ENCODE measurements at places on chromosomes 16 and 17. TPM values are rescaled to one million over a fixed set of nuclear protein-coding genes. Genes with fewer than 3 reads are reported as not detected.

KRTAP17-1 gene
- total RNA-seq: not detected

ZFPM1 gene
- total RNA-seq: 19.5 TPM

GRCh38 chr16:68047987-68048386 lies 24.9 kb downstream of the DUS2 start:
- H3K27me3 ChIP-seq: no peaks in the 10 kb centered on the region
- no peak overlapping the region for H3K4me3 ChIP-seq
- H3K4me1 ChIP-seq: no peaks in the 10 kb centered on the region

DNA sequence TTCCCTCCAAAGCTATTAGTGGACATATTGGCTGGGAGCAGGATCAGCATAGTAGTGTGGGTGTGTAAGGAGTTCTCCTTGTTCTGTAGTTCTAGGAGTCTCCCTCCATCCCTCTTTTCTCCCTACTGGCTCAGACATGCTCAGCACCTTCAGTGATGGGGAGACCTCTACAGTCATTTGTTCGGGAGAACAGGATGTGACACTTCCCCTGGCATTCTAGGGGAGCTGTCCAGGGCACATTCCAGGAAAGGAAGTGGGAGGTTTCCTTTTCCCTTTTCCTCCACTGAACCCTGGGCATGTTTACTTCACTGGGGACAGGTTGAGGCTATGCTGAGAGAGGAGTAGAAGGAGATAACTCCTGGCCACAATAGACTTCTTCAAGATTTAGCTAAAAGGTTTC lies 86.5 kb downstream of the MYH13 start:
- H3K4me1 ChIP-seq: no peaks in the 10 kb centered on the region
- H3K27me3 ChIP-seq: no peaks in the 10 kb centered on the region
- H3K4me3 ChIP-seq: no peak overlapping the region
- H3K27ac ChIP-seq: no peak overlapping the region
- no peaks in the 10 kb centered on the region for H3K36me3 ChIP-seq

ZBTB4 gene
- 64.1 TPM for total RNA-seq

DNA sequence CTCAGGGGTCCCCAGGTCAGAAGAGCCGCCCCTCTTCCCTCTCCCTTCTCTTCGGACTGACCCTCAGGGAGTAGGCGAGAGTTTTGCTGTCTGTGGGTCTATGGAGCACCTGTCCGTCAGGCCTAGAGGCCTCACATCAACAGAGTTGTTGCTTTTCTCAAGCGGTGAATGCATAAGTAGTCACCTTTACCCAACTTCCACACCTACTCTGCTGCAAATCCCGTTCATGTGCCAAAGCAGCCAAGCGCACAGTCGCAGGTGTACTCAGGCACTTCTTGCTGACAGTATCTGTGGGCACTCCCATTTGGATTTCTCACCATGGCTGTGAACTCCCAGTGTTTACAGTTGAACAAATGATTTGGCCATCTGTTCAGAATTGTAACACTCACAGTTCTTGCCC lies 4.0 kb upstream of the FA2H start:
- no peaks in the 10 kb centered on the region for H3K4me1 ChIP-seq
- H3K27ac ChIP-seq: no peak overlapping the region
- no peak for DNase-seq
- no peak overlapping the region for H3K4me3 ChIP-seq

NUPR1 gene
- total RNA-seq: not detected

GRCh38 chr17:1574697-1575471 lies 12.3 kb upstream of the PITPNA start:
- no peaks in the 10 kb centered on the region for H3K36me3 ChIP-seq
- H3K27ac ChIP-seq: no peak overlapping the region
- no peak overlapping the region for H3K4me3 ChIP-seq
- H3K4me1 ChIP-seq: no peaks in the 10 kb centered on the region

DNA sequence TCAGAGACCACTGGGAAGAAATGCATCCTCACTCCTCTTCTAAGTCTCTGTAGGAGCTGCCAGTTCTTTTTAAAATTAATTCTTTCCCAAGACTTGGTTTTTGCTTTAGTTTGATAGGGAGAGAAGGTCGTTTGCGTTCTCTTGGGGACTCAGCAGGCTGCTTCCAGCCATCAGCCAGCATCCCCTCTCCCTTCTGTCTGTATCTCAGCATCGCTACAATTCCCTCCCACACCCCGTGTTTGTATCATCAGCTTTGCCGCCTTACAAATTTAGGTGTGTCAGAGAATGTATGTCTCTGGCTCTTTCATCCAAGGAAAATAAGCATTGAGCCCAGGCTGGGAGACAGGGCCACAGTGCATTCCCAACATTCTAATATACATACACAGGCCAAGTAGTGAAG lies 5.4 kb downstream of the HOXB6 start:
- H3K4me3 ChIP-seq: no peak overlapping the region
- peaks cover 26% of the 10 kb centered on the region for H3K4me1 ChIP-seq
- H3K27ac ChIP-seq: no peak overlapping the region
- no peak for DNase-seq
- no peaks in the 10 kb centered on the region for H3K36me3 ChIP-seq
- H3K27me3 ChIP-seq: peaks cover 59% of the 10 kb centered on the region

MYOCD gene
- total RNA-seq: not detected

NF1 gene
- 24.9 TPM for total RNA-seq

DNA sequence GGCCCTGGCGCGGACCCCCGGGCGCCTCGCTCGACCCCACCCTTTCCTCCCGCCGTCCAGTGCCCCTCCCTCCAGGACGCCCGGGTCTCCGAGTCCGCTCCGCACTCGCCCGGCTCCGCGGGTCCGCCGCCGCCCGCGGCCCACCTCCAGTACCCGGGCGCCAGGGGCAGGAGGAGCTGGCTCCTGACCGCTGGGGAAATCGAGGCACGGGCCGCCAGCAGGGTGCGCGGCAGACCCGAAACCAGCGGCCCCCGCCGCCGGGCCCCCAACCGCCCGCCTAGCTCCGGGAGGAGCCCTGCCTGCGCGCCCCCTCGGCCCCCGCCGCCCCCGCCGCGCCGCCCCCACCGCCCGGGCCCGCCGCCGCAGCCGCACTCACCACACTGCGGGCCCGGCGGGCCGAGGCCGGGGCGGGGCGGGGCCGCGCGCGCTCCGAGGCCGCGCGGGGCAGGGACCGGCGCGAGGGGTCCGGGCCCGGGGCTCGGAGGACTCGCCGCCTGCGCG lies 333 bp downstream of the MAFG start:
- H3K4me3 ChIP-seq: peak overlapping the region; percentile 58
- peaks cover 1% of the 10 kb centered on the region for H3K36me3 ChIP-seq
- peaks cover 31% of the 10 kb centered on the region for H3K4me1 ChIP-seq
- DNase-seq: no peak
- H3K27me3 ChIP-seq: peaks cover 13% of the 10 kb centered on the region
- peak overlapping the region; percentile 71 for H3K27ac ChIP-seq

MT1E gene
- total RNA-seq: 0.57 TPM

DNA sequence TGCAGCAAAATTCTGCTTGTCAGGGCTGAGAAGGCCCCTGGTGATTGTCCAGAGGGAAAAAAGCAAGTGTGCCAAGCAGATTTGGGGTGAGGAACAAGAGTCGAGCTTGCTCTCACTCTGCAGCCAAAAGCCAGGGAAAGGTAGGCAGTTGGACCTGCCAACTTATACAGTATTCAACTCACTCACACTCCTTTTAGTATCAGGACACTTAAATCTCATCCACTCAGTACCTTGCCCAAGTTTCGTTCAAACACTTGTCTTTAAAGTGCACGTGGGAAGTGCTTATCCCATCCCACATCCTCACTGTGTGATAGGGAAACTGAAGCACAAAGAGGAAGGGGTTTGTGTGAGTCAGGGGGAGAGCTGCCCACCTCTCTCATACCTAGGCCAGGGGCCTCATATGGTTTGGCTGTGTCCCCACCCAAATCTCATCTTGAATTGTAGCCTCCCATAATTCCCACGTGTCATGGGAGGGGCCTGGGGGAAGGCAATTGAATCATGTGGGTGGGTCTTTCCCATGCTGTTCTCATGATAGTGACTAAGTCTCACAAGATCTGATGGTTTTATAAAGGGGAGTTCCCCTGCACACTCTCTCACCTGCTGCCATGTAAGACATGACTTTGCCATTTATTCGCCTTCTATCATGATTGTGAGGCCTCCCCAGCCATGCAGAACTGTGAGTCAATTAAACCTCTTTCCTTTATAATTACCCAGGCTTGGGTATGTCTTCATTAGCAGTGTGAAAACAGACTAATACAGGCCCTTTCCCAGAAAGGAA lies 25.6 kb upstream of the CES5A start:
- no peak for DNase-seq
- H3K36me3 ChIP-seq: no peaks in the 10 kb centered on the region
- H3K4me3 ChIP-seq: no peak overlapping the region
- H3K4me1 ChIP-seq: no peaks in the 10 kb centered on the region
- no peak overlapping the region for H3K27ac ChIP-seq

GRCh38 chr17:26792486-26792885 lies 501.4 kb upstream of the WSB1 start:
- no peak overlapping the region for H3K4me3 ChIP-seq
- no peaks in the 10 kb centered on the region for H3K27me3 ChIP-seq
- H3K4me1 ChIP-seq: no peaks in the 10 kb centered on the region
- no peak for DNase-seq
- no peaks in the 10 kb centered on the region for H3K36me3 ChIP-seq
- no peak overlapping the region for H3K27ac ChIP-seq

- no peak for DNase-seq
- H3K4me3 ChIP-seq: no peak overlapping the region
- no peak overlapping the region for H3K27ac ChIP-seq
- no peaks in the 10 kb centered on the region for H3K27me3 ChIP-seq
These were observed 14.5 kb upstream of the WDR45B start for GRCh38 chr17:82662711-82663261.

DNA sequence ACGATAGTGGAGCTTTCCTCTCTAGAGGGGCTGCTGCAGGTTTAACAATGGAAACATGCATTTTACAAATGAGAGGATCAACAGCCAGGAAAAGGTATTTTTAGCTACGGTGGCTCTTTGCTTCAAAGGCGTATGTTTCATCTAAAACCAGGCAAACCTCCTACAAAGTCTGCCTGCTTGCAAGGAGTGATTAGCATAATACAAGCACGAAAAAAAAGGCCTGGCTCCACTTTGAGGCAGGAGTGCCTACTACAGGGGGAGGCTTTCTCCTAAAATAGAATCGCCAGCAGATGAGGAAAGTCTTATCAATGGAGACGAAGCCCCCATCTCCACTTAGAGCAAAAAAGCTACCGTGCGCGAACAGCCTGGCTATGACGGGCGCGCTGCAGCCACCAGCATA lies 27.1 kb upstream of the MTSS2 start:
- H3K36me3 ChIP-seq: no peaks in the 10 kb centered on the region
- H3K4me1 ChIP-seq: no peaks in the 10 kb centered on the region
- H3K27me3 ChIP-seq: no peaks in the 10 kb centered on the region

DNA sequence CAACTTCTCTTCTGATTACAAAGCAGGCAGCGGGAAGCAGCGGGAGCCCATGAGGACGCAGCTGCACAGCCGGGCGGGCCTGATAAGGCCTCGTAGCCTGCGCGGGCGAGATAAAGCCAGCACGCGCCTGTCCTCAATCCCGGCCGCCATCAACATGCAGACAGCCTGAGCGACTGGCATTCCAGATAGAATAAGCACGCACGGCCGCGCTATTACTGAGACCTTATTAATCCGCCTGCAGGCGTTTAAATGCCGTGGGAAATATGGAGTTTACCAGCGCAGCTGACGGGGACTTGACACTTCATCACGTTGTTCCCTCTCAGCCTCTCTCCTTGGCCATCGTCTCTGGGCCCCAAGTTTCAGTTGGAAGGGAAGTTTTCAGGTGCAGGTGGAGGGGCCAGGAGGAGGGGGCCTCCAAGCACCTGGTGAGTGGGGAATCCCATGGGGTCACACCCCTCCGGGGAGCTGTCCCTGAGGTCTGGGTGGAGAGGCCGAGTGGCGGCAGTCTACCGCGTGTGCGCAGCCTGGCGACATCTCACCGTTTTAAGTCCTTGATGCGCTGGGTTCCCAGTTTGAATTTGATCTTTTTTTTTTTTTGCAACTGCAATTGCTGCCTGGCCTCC lies 27.3 kb upstream of the CBFA2T3 start:
- H3K4me1 ChIP-seq: no peaks in the 10 kb centered on the region
- no peak overlapping the region for H3K27ac ChIP-seq
- DNase-seq: no peak
- no peaks in the 10 kb centered on the region for H3K36me3 ChIP-seq
- H3K27me3 ChIP-seq: no peaks in the 10 kb centered on the region
- no peak overlapping the region for H3K4me3 ChIP-seq

TVP23B gene
- 31.2 TPM for total RNA-seq

NOTUM gene
- 0.38 TPM for total RNA-seq

DNA sequence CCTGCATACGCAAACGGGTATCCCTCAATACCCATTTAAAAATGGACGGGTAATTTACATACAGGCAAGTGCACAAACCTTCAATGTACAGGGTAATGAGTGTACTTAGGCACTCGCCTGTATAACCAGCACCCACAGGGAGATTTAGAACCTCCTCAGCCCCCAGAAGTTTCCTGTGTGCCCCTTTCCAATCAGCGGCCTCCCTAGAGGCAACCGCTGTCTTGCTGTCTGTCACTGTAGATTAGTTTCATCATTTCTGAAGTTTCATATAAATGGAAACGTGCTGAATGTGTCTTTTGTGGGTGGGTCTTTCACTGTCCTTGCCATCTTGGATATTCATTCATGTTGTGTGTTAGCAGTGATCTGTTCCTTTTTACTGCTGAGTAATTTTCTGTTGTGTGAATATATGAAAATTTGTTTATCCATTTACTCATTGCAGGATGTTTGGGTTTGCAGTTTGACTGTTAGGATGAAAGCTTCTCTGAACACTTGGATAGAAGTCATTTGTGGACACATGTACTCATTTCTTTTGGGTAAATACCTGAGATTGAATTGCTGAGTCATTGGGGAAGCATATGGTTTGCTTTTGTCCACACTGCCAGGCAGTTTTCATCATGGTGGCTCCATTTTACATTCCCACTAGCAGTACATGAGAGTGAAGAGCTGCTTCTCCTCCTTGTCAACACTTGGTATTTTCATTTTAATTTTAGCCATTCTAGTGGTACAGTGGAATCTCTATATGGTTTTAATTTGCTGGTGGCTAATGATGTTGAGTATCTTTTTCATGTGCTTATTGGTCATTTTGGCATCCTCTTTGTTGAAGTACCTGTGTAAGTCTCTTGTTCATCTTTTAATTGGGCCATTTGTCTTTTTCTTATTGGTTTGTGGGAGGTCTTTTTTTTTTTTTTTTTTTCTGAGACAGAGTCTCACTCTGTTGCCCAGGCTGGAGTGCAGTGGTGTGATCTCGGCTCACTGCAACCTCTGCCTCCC lies 2.1 kb upstream of the ADCY7 start:
- H3K4me1 ChIP-seq: peaks cover 33% of the 10 kb centered on the region
- H3K27me3 ChIP-seq: no peaks in the 10 kb centered on the region
- DNase-seq: no peak

DNA sequence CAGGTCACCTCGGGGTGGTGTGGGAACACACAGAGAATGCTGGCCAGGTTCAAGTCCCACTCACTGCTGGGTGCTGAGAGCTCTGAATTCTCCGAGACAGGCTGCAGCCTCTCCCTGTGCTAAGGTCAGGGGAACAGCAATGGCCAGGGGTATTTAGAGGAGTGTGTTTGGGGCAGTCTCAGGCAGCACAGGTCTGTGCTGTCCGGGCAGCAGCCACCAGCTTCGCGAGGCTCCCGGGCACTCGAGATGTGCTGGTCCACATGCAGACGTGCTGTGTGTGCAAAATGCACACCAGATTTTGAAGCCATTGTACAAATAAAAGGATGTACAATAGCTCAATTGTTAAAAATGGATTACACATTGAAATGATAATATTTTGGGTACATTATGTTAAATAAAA lies 7.1 kb downstream of the NHERF1 start:
- peak overlapping the region; percentile 11 for H3K4me3 ChIP-seq
- H3K27ac ChIP-seq: peak overlapping the region; percentile 4
- H3K36me3 ChIP-seq: no peaks in the 10 kb centered on the region
- no peak for DNase-seq

Measured in naive thymus-derived CD4-positive, alpha-beta T cell (primary cell).